Activated CD8-positive, alpha-beta T cell treated with anti-CD3 and anti-CD28 coated beads for 36 hours (primary cell): ENCODE measurements at places on chromosomes 6 and 20. TPM values are rescaled to one million over a fixed set of nuclear protein-coding genes. Genes with fewer than 3 reads are reported as not detected.

GRCh38 chr6:152259234-152259633 lies 377.9 kb downstream of the SYNE1 start:
- DNase-seq, result no peak

- peak; percentile 8 for DNase-seq
These were observed 72.3 kb upstream of the IFNGR1 start for GRCh38 chr6:137291441-137291840.

DNA sequence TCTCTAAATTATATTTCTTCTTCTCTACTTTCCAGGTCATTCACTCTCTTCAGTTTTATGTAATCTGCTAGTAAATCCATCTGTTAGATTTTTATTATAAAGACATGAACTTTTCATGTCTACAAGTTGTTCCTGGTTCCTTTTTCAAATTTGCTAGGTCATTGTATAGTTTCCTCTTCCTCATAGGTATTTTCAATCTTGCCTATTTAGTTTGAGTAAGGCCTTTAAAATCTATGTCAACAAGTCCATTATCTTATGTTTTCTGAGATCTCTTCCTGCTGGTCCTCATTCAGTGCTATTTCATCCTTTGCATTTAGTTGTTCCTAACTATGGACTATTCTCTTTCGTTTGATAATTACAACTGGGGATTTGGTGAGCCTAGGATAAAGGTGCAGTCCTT lies 11.0 kb downstream of the RRBP1 start:
- DNase-seq, result no peak

- DNase-seq, result peak; percentile 11
These were observed 370.4 kb downstream of the PREX1 start for GRCh38 chr20:48457193-48458002.

GRCh38 chr6:88141561-88142296 lies 24.4 kb downstream of the CNR1 start:
- no peak for DNase-seq

DNA sequence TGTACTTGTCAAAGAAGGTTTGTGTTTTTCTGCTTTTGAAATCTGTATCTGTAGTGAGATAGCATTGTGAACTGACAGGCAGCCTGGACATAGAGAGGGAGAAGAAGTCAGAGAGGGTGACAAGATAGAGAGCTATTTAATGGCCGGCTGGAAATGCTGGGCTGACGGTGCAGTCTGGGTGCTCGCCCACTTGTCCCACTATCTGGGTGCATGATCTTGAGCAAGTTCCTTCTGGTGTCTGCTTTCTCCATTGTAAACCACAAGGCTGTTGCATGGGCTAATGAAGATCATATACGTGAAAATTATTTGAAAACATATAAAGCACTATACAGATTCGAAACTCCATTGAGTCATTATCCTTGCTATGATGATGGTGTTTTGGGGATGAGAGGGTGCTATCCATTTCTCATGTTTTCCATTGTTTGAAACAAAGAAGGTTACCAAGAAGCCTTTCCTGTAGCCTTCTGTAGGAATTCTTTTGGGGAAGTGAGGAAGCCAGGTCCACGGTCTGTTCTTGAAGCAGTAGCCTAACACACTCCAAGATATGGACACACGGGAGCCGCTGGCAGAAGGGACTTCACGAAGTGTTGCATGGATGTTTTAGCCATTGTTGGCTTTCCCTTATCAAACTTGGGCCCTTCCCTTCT lies 18.4 kb downstream of the CD83 start:
- no peak for DNase-seq

GRCh38 chr20:20546402-20546801 lies 166.0 kb downstream of the RALGAPA2 start:
- DNase-seq, result no peak

DNA sequence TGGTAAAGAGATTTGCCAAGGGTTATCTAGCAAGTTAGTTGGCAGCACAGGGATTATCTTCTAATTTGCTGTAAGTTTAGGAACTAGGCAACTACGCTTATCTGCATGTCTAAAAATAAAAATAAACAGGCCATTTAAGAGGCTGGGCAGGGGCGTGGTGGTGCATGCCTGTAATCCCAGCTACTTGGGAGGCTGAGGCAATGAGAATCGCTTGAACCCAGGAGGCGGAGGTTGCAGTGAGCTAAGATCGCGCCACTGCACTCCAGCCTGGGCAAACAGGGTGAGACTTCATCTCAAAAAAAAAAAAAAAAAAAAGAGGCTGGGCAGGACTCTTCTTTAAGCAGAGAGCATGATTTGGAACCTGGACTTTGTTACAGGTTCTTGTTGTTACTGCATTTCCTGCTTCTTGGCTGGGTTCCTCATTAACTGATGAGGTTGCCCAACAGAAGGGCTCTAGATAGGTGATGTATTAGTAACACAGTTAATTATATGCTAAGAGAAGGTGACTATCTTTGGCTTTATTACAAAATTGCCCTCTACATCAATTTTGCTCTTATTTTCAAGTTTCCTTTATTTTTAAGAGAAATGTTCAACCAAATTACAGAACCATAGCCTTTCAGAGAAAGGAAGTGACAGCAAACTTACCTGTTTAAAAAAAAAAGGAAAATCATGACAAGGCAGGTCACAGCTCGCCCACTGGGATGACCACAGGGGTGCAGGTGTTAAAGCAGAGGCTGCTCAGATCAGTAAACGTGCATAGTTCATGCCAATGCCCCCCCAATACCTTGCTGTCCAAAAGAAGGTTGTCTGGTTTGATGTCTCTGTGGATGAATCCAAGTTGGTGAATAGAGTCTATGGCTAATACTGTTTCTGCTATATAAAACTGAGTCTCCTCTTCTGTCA lies 32.5 kb downstream of the STK38 start:
- DNase-seq, result peak; percentile 52

DNA sequence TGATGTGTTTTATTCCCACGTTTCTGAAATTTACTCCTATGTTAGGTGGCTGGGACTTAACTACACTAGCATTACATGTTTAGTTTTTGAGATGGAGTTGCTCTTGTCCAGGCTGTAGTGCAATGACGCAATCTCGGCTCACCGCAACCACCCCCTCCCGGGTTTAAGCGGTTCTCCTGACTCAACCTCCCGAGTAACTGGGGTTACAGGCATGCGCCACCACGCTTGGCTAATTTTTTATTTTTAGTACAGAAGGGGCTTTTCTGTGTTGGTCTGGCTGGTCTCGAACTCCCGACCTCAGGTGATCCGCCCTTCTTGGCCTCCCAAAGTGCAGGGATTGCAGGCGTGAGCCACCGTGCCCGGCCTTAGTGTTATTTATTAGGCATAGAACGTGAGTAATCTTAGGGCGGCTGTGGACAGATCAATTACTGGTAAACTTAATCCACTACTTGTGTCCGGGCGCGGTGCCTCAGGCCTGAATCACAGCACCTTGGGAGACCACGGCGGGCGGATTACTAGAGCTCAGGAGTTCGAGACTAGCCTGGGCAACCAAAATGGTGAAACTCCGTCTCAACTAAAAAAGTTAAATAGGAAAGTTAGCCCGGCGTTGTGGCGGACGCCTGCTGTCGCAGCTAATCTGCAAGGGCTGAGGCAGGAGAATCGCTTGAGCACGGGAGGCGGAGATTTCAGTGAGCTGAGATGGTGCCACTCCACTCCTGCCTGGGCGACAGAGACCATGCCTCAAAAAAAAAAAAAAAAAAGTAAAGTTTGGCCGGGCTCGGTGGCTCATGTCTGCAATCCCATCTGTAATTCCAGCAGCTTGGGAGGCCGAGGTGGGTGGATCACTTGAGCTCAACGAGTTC lies 123.7 kb upstream of the BTN3A2 start:
- DNase-seq, result peak; percentile 89

GRCh38 chr20:44010162-44010704 lies 95.6 kb downstream of the TOX2 start:
- DNase-seq, result peak; percentile 51

GRCh38 chr6:36917541-36918193 lies 31.9 kb downstream of the C6orf89 start:
- no peak for DNase-seq

DNA sequence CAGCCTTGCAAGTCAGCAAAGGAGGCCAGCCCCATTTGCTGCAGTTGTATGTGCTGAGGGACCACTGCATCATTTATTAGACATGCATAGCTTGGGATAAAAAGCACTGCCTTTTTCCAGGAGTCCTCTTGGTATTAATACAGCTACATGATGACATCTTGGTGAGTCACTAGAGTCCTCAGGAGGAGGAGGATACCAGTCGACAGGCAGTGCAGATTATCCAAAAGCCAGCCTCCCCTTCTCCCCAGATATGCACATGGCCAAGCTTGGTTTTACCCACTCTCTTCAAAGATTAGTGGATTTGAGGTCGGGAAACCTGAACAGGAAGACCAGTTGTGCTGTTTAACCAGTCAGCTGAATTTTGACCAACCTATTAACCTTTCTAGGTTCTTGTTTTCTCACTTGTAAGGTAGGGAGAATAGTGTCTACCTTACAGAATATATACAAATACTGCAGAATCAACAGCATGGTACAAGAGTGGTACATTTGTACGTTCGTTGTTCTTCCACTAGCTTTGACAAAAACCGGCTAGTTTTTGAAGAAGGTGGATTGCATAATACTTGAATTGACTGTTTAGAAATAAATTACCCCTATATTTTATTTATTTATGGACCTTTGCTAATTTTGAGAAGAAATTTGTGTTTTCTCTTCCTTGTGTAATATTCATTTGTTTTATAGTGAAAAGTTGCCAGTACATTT lies 31.9 kb downstream of the VAPB start:
- no peak for DNase-seq

GRCh38 chr6:74256781-74257180 lies 560.8 kb downstream of the CD109 start:
- DNase-seq, result no peak

DNA sequence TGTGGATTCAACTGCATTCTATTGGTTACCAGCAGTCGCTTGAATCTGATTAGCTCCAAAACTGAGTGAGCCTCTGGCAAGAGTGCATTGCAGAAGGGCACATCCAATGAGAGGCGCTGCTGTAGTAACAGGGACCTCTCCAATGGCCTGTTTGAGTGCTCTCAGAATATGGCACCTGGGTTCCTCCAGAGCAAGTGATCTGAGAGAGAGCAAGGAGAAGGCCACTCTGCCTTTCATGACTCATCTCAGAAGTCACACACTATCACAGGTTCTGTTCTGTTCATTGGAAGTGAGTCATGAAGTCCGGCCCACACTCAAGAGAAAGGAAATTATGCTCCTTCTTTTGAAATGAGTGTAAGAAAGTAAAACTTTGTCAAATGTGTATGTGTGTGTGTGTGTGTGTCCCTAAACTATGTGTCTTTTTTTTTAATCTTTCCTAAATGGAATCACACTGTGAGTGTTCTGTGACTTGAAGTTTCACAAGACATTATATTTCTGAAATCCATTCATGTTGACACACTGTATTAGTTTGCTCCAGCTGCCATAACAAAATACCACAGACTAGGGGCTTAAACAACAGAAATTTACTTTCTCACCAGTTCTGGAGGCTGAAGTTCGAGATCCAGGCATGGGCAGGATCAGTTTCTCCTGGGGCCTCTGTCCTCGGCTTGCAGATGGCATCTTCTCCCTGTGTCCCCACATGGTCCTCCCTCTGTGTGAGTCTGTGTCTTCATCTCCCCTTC lies 138.3 kb upstream of the CDYL start:
- DNase-seq, result peak; percentile 72

- no peak for DNase-seq
These were observed 602.9 kb downstream of the MMUT start for GRCh38 chr6:48860175-48860574.

DNA sequence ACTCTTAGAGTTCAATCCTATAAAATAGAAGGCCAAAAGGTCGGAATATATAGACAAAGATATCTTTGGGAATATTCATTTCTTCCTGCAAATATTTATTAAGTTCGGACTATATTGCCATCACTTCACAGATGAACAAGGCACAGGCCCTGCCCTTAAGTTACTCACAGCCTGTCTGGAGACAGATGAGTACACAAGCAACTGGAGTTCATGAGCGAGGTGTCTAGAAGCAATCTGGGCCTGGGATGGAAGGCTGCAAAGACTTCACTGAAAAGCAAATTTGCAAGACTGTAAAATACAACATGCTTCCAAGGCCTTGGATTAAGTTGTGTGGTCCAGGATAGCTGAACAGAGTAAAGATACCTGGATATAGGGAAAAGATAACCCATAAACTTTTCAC lies 56.7 kb upstream of the CEP85L start:
- peak; percentile 46 for DNase-seq

GRCh38 chr6:46521464-46521971 lies 30.3 kb upstream of the RCAN2 start:
- no peak for DNase-seq

GRCh38 chr20:18705490-18705889 lies 108.1 kb upstream of the SCP2D1 start:
- DNase-seq, result no peak

DNA sequence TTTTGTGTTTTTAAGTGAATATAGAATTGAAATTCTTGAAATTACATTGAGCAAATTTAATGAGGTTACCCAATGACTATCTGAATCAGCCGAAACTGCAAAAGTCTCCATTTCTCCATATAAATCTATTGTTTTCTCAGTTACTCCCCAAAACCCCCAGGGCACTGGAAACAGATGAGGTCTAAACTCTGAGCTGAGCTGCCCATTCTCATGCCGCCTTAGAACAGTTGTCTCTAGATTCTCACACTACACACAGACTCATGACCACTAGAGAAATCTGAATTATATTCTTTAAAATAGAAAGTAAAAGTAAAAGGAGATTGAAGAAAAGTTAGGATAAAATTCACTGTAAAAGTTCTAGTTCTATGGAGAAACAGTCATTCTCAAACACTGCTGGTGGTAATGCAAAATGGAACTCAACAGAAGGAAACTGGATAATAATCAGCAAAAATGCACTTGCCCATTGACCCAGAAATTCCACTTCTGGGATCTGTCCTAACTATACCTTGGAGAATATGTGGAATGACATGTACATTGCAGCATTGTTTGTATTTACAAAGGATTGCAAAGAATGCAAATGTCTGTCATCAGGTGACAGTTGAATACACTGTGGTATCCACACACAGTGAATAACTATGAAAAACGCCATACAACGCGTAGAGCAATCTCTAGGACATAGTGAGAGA lies 125.5 kb downstream of the IPCEF1 start:
- DNase-seq, result no peak

The MYMX gene
- total RNA-seq, result not detected

The C20orf202 gene
- total RNA-seq, result not detected

The SMIM26 gene
- 56.6 TPM for total RNA-seq

The GPR6 gene
- not detected for total RNA-seq

The CHRNA4 gene
- not detected for total RNA-seq

The MGME1 gene
- total RNA-seq, result 30.5 TPM

The STMND1 gene
- total RNA-seq, result not detected
